Central memory CD8-positive, alpha-beta T cell (primary cell): ENCODE measurements at places on chromosomes 5 and 9.

- H3K4me1 ChIP-seq = no peaks in the 10 kb centered on the region
- no peak overlapping the region for H3K4me3 ChIP-seq
- no peak overlapping the region for H3K27ac ChIP-seq
- H3K27me3 ChIP-seq = peaks cover 31% of the 10 kb centered on the region
- no peaks in the 10 kb centered on the region for H3K36me3 ChIP-seq
- DNase-seq = no peak
Measured at GRCh38 chr9:135422341-135422944, 57.1 kb upstream of the PPP1R26 start.

DNA sequence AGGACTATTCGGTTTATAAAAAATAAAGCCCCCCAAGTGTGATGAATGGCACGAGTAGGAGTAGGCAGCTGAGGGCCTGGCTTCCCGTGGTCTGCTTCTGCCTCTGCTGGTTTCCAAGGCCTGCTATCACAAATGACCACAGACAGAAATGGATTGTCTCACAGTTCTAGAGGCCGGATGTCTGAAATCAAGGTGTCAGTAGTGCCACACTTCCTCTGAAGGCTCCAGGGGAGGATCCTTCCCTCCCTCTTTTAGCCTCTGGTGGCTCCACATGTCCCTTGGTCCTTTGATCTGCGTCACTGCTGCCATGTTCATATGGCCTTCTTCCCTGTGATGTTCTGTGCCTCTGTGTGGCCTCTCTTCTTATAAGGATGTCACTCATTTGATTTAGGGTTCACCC, 15.1 kb downstream of the PRKACG start:
- H3K4me1 ChIP-seq = peaks cover 12% of the 10 kb centered on the region
- no peaks in the 10 kb centered on the region for H3K36me3 ChIP-seq
- no peak for DNase-seq
- H3K4me3 ChIP-seq = no peak overlapping the region
- H3K27ac ChIP-seq = no peak overlapping the region

DNA sequence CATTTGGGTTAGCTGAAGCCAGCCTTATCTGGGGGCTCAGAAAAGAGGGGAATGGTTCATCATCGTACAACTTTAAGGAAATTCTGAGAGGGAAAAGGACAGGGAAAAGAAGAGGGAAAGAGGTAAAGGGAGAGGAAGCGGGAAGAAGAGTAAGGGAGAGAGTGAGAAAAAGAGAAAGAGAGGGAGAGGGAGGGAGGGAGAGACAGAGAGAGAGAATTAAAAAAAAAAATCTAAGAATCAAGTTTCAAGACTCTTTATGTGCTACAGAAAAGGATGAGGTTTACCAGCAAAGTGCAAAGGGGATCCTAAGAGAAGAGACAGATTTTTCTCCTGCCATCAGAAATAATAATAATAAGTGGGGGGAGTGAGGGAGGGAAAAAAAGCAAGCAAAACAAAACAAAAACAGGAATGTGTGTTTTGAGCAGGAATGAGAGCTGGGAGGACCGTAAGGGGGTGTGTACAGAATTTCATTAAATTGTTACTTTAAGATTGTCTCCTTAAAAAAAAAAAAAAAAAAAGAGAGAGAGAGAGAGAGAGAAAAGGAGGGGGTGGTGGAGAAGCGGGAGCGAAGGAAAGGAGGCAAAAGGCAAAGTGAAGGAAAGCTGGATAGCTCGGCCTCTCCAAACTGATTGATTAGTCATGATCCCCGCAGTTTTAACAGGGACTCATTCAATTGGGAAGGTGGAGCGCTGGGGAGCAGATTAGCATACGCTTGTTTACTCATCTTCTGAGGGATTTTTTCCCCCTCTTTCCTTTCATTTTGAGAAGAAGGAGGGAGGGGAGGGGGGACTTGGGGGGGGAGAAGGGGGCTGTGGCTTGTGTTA, 438 bp upstream of the PAPPA start:
- no peaks in the 10 kb centered on the region for H3K36me3 ChIP-seq
- no peak overlapping the region for H3K27ac ChIP-seq
- peaks cover 6% of the 10 kb centered on the region for H3K4me1 ChIP-seq

- H3K4me3 ChIP-seq = peak overlapping the region; percentile 42
- H3K27ac ChIP-seq = peak overlapping the region; percentile 55
- H3K4me1 ChIP-seq = peaks cover 12% of the 10 kb centered on the region
Measured at GRCh38 chr9:83473488-83473971, 64.7 kb downstream of the FRMD3 start.

DNA sequence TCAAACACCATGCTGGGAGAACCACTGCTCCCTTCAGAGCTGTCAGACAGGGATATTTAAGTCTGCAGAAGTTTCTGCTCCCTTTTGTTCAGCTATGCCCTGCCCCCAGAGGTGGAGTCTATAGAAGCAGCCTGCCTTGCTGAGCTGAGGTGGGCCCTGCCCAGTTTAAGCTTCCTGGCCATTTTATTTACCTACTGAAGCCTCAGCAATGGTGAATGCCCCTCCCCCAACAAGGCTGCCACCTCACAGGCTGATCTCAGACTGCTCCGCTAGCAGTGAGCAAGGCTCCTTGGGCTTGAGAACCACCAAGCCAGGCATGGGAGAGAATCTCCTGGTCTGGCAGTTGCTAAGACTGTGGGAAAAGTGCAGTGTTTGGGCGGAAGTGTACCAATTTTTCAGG, 205.5 kb upstream of the PTGER4 start:
- no peaks in the 10 kb centered on the region for H3K27me3 ChIP-seq
- no peaks in the 10 kb centered on the region for H3K36me3 ChIP-seq
- DNase-seq = no peak
- H3K4me1 ChIP-seq = peaks cover 6% of the 10 kb centered on the region

- H3K27ac ChIP-seq = no peak overlapping the region
- H3K4me1 ChIP-seq = no peaks in the 10 kb centered on the region
- DNase-seq = no peak
- H3K36me3 ChIP-seq = peaks cover 50% of the 10 kb centered on the region
Measured at GRCh38 chr9:306907-307306, 92.2 kb downstream of the DOCK8 start.

DNA sequence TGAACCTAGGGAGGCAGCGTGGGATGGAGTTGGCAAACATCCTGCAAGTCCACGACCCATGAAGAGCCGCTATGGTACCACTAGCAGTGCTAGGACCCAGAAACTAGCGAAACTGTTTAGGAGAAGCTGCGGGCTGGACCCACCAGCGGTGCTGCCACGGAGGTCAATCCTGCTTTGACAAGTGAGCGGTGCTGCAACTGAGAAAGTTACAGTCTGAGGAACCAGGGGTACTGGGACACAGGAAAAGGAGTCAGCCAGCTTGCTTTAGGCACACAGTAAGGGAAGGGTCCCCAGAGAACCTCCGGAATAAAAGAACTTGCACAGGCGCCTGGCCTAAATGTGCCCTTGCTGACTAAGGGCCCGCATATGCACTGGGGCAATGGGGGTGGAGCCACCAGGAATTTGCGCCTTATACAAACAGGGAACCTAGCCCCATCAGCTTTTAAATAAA, 23.6 kb upstream of the ANXA2R start:
- peaks cover 39% of the 10 kb centered on the region for H3K36me3 ChIP-seq
- H3K4me3 ChIP-seq = peak overlapping the region; percentile 99
- peak overlapping the region; percentile 100 for H3K27ac ChIP-seq
- no peaks in the 10 kb centered on the region for H3K27me3 ChIP-seq

DNA sequence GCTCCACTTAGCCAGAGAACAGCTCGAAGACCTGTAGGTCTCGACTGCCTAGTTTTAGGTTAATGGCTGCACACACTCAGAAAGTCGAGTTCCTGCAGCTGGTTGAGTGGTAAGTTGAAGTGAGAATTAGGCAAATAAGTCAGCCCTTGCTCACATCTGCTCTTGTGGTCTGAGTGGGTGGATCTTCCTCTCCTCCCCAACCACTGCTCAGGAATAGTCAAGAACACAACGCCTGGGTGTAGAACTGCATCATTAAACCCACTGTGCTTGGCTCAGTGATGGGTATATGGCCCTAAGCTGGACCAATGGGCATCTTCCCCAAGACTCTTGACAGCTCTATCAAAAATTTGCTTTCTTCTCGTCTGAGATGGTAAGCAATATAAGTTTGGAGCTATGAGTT, 20.9 kb upstream of the ADAM19 start:
- no peak for DNase-seq
- no peaks in the 10 kb centered on the region for H3K27me3 ChIP-seq
- H3K27ac ChIP-seq = no peak overlapping the region
- peaks cover 46% of the 10 kb centered on the region for H3K4me1 ChIP-seq
- no peaks in the 10 kb centered on the region for H3K36me3 ChIP-seq

DNA sequence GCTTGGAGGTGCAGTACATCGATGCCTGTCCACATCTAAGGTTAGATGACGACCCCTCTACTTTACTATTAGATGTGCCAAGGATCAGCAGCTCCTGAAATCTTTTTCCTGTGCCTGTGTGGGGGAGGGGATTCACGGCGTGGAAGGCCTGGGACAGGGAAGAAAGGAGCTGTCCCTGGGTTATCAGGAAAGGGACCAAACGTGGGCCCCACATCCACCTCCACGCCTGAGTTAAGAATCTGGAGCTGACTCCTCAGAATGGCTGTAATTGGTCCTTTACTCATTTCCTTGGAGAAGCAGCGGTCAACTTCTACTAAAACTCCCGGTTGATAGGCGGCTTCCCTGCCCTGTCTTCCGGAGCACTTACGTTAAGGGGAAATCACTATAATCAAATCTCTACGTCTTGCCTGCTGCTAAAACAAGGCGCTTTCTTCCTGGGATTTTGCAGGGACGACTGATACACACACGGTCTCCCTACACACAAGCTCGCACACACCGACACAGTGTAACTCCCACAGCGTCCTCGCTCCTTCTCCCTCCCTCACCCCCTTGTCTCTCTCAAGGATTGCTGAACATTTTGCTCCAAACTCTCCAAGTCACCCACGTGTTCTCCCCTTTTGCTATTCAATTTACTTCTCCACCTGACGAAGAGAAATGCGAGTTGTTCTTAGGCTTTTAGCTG, 1.4 kb downstream of the PDE4D start:
- no peak for DNase-seq
- peaks cover 49% of the 10 kb centered on the region for H3K27me3 ChIP-seq
- no peak overlapping the region for H3K4me3 ChIP-seq
- H3K36me3 ChIP-seq = no peaks in the 10 kb centered on the region
- no peak overlapping the region for H3K27ac ChIP-seq
- H3K4me1 ChIP-seq = no peaks in the 10 kb centered on the region

- no peak for DNase-seq
- no peaks in the 10 kb centered on the region for H3K36me3 ChIP-seq
- H3K4me3 ChIP-seq = no peak overlapping the region
- no peak overlapping the region for H3K27ac ChIP-seq
- no peaks in the 10 kb centered on the region for H3K27me3 ChIP-seq
Measured at GRCh38 chr5:128708841-128709240, 170.8 kb upstream of the FBN2 start.

DNA sequence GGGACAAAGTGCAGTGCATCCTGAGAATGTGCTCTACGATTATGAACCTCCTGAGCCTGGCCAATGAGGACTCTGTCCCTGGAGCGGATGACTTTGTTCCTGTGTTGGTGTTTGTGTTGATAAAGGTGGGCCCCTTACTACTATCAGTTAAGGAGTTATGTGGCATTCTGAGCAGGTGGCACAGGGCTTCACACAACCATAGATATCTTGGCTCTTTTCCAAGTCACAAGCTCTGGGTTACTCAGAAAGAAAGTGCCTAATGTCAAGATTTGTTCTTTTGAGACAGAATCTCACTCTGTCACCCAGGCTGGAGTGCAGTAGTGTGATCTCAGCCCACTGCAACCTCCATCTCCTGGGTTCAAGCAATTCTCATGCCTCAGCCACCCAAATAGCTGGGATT, 99.0 kb downstream of the GAPVD1 start:
- DNase-seq = no peak
- peaks cover 51% of the 10 kb centered on the region for H3K36me3 ChIP-seq
- no peak overlapping the region for H3K4me3 ChIP-seq
- H3K27ac ChIP-seq = no peak overlapping the region

DNA sequence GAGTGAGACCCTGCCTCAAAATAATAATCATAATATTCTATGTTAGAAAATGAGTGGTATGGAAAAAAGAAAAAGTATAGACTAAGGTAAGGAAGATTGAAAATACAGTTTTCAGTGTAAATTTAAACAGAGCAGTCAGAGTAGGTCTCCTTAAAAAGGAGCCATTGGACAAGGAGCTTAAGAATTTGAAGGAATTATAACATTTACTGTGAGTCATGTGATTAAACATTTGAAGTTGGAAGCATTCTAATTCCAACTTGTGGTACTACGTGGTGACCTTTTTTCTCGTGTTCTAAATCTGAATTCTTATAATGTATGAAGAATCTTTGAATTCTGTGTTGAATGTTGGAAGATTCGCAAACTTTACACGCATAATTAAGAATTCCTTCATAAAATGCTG, 39.3 kb upstream of the TMEM171 start:
- no peak overlapping the region for H3K4me3 ChIP-seq
- H3K27ac ChIP-seq = no peak overlapping the region
- DNase-seq = no peak
- no peaks in the 10 kb centered on the region for H3K4me1 ChIP-seq

DNA sequence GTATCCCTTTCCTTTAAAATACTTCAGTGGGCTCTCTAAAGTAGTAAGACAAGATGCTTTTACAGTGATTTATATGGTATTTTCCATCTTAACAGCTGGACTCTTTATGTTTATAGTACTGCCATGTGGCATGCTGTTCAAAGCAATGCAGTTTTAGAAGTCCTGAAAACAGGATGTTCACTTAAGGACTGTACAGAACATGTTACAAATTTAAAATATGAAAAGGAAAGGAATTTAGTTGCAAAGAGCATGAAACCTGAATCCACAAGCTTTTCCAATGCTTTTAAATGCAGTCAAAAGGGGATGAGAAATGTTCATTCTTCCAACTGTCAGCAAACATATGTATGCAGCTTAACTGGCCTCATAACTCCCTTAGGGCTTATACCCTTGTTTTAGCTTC, 580.2 kb downstream of the EFNA5 start:
- no peaks in the 10 kb centered on the region for H3K36me3 ChIP-seq
- H3K27me3 ChIP-seq = peaks cover 12% of the 10 kb centered on the region
- DNase-seq = no peak
- no peak overlapping the region for H3K27ac ChIP-seq

GRCh38 chr5:81577091-81577490, 173.8 kb downstream of the SSBP2 start:
- peaks cover 4% of the 10 kb centered on the region for H3K36me3 ChIP-seq
- H3K27ac ChIP-seq = no peak overlapping the region
- H3K4me1 ChIP-seq = peaks cover 9% of the 10 kb centered on the region
- H3K4me3 ChIP-seq = no peak overlapping the region

GRCh38 chr5:66645039-66645438, 48.8 kb downstream of the MAST4 start:
- no peak overlapping the region for H3K27ac ChIP-seq
- no peak for DNase-seq
- no peak overlapping the region for H3K4me3 ChIP-seq
- no peaks in the 10 kb centered on the region for H3K4me1 ChIP-seq
- peaks cover 21% of the 10 kb centered on the region for H3K27me3 ChIP-seq
